Fibroblast of the aortic adventitia (primary cell): ENCODE measurements at places on chromosomes 6 and 20.

GRCh38 chr6:16671302-16672289 is 89.7 kb downstream of the ATXN1 start:
- DNase-seq: no peak

DNA sequence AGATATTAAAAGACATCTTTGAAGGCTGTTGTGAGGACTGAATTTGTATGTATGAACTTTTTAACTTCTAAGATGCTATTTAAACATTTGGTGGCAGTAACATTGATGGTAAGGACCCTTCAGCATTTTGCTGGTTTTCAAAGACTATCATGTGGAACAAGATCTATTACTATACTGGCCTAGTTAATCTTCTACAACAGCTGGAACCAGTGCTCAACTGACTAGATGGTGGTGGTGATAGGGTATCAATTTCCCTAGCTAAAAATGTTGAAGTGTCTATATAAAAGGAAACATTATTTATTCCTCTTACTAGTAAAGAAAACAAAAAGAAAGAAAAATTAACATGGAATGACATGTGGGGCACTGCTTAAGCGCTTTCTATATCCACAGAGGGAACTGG is 195.7 kb downstream of the TASP1 start:
- DNase-seq: no peak

DNA sequence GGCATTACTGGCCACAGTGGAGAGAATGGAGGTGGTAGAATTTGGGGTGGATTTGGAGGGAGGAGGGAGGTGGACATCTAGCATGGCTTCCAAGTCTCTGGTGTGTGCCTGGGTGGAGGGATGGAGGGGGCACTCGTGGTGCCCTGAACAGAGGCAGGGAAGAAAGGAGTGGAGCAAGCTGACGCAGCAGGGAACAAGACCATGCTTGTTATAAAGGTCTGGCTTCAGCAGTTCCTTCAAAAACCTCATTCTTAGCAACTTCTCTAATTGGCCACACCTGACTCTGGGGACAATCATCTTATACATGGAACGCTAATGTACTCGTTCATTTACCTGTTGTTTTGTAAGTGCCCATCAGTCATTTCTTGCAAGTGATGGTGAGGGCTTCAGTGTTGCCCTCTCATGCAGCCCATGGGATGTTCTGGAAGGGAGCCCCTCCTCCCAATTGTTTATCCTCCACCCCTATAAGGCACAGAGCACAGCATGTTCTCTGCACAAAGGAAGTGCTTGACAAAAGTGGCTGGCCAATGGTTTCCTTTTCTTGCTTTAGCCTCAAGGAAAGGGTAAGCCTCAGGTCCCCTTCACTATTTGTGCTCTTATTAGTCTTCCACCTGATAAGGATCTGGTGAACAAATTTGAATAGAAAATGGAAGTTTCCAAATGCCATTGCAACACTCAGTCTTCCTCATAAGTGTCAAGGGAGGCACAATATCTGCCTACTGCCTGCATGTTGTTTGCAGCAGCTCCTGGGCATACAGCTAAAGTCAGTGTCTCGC is 39.3 kb downstream of the GFOD1 start:
- no peak for DNase-seq

GRCh38 chr6:97186416-97186999 is 96.5 kb downstream of the MMS22L start:
- peak; percentile 81 for DNase-seq

DNA sequence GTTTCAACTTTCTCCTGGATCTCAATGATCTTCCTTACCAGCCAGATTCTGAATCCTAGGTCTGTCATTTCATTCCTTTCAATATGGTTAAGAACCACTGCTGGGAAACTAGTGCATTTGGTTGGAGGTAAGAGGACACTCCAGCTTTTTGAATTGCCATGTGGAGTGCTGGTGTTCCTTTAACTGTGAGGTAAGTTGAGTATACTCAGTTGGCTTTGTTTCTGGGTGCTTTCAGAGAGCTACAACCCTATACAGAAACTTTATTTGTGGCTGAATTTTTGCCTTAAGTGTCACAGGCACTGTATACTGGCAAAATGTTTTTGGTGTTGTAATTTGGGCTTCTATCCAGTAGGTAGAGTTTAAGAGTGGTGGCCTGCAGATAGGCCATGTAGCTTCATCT is 175.8 kb downstream of the TBC1D32 start:
- peak; percentile 10 for DNase-seq

DNA sequence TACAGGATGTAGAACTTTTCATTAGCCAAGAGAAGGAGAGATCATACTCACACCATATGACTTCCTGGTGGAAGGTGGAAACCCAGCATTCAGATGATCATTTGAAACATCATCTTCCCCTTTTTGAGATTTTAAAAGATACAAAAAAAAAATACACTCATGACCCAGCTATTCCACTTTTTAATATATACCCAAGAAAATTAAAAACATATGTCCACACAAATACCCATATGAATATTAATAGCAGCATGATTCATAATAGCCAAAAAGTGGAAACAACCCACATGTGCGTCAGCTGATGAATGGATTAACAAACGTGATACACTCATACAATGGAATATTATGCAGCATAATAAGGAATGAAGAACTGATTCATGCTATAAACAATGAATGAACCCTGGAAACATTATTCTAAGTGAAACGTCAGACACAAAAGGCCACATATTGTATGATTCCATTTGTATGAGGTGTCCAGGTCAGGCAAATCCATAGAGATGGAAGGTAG is 130.0 kb upstream of the SGK1 start:
- peak; percentile 98 for DNase-seq

DNA sequence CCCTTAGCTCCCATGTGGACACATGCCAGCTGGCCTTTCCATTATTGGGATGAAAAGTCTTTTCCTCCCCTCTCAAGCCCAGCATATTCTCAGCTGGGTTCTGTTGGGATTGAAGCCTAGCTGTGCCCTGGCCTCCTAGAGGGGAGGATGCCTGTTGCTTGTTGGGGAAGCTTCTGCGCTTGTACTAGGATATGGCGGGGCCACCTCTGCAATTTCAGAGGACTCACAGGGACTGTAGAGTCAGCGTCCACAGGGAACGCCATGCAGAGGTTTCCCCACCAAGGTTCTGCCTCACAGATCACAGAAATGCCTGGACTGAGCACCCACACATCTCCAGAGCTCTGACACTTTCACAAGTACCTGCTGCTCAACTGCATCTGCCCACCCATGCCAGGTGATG is 288.7 kb upstream of the FOXQ1 start:
- DNase-seq: no peak

DNA sequence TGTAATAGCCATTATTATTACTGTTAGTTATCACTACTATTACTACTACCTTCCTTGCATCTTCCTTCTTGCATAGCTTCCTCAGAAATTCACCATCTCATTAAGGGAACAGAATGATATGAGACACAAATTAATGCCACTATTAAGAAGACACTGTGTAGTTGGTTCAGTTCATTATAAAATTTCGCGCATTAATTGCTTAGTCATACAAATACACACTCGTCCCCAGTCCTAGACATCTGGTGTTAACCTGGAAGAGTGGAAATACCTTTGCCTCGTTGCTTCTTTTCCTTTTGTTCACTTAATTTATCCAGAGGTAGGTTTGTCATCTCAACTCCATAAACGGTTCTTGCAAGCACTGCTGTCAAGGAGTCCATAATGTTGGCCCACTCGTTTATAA is 107.5 kb downstream of the RALGAPA2 start:
- no peak for DNase-seq

DNA sequence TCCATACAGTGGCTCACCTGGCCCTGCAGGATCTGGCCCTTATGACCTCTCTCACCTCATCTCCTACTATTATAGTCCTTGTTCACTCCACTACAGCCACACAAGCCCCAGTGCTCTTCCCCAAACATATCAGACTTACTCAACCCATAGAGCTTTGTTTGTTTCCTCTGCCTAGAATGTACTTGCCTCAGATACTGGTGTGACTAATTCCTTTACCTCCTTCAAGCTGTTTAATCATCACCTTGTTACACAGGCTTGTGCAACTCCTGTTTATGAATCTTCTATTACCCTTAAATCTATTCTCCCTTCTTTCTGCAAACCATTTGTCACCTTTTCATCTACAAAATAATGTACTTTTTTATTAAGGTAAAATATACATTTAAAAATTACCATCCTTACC is 3.2 kb downstream of the DEFB125 start:
- no peak for DNase-seq

- peak; percentile 71 for DNase-seq
Measured at GRCh38 chr6:71537717-71538116, 249.1 kb downstream of the OGFRL1 start.

GRCh38 chr20:33927724-33928123 is 66.0 kb upstream of the RALY start:
- DNase-seq: no peak

GRCh38 chr6:134397676-134398075 is 79.8 kb upstream of the SGK1 start:
- no peak for DNase-seq

GRCh38 chr20:38082894-38083293 is 49.3 kb downstream of the RPRD1B start:
- no peak for DNase-seq

DNA sequence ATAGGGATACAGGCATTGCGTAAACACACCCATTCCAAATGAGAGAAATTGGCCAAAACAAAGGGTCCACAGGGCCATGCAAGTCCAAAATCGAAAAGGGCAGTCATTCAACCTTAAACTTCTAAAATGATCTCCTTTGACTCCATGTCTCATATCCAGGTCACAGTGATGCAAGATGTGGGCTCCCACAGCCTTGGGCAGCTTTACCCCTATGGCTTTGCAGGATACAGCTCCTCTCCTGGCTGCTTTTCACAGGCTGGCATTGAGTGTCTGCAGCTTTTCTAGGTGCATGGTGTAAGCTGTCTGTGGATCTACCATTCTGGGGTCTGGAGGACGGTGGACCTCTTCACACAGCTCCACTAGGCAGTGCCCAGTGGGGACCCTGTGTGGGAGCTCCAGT is 744.5 kb downstream of the QKI start:
- DNase-seq: no peak

- no peak for DNase-seq
Measured at GRCh38 chr6:111614833-111615582, 9.3 kb upstream of the TRAF3IP2 start.

DNA sequence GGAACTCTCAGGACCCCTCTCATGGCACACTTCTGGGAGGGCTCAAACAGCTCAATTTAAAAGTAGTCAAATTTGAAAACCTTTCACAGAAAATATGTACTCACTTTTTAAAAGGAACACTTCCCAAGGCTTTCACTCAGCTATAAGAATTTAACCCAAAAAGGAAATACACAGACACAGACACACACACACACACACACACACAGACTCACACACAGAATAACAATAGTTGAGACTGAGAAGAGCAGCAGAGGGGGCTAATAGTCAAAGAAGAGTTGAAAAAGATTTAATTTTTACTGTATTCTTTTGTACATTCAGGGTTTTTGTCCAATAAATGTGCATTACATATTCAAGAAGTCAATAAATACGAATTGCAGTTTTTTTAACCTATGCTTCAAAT is 211.4 kb downstream of the HACE1 start:
- no peak for DNase-seq

DNA sequence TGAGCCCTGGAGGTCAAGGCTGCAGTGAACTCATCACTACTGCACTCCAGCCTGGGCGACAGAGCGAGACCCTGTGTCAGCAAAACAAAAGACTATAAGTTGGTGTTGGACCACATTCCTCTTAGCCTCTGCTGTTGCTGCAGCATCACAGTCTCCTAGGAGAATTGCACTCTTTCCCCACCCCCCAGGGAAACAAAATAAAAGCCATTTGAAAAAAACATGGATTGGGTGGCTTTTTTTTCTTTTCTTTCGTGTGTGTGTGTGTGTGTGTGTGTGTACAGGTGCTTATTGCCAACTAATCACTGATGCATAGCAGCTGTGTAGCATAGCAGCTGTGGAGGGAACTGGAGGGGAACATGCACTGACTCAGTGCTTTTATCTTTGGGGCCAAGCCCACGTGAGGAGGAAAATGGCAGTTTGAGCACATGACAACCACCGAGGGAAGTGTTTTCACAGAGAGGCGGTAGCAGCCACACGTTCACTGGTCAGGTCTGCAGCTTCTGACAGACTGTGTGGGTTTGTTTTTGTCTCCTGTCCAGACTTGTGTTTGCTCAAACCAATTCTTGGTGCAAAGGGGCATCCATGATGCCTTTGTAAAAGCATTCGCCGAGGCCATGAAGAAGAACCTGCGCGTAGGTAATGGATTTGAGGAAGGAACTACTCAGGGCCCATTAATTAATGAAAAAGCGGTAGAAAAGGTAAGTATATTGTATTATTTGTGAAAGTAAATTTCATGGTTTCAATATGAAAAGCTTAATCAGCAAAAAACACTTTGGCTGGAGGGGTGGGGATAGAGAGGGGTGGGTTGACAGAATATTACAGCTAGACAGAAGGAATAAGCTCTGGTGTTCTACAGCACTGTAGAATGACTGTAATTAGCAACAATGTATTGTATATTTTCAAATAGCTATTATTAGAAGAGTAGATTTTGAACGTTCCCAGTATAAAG is 27.7 kb downstream of the ALDH5A1 start:
- DNase-seq: peak; percentile 10

DNA sequence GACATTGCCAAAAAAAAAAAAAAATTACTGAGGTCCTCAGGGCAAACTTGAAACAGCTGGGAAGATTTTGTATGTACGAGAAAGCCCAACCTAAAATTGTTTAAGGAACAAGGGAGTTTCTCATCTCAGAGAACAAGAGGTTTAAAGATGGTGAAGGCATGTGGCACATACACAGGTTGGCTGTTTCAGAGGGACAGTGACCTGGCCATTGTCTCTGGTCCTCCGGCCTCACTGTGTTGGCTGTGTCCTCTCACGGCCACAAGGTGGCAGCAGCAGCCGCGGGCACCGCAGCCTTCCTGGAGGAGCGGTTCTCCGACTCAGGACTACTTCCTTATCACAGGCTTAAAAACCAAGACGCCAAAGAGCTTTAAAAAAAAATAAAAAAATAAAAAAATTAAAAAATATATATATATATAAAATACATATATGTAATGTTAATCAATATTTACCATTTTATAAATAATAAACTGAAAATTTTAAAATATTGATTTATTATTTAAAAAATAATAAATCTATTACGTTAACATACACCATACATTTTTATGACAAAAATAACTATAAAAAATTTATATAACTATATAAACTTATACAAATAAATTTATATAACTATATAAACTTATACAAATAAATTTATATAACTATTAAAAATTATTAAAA is 52.8 kb downstream of the GTF2H5 start:
- DNase-seq: peak; percentile 82

- DNase-seq: no peak
Measured at GRCh38 chr20:9061434-9061833, 7.5 kb upstream of the PLCB4 start.

DNA sequence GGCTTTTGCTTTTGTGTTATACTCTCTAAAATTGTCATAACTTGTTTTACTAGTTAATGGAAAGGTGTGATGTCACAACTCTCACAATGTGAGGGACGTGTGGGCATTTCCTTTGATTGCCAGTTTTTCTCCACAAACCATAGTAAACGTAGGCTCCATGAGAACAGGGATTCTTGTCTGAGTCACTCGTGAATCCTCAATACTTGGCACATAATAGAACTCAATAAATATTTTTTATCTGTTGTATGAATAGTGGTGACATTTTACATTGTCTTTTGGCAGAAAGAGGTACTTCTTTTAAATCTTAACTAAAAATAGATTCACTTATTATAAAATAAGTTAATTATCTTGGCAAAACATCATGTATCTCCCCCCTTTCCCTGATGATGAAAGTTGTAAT is 69.0 kb upstream of the CNKSR3 start:
- no peak for DNase-seq

- no peak for DNase-seq
Measured at GRCh38 chr20:50429412-50429811, 80.8 kb upstream of the PTPN1 start.

- DNase-seq: no peak
Measured at GRCh38 chr20:40583205-40583604, 105.8 kb downstream of the MAFB start.
